ENCODE measurements at places on chromosomes 12 and 14. TPM values are rescaled to one million over a fixed set of nuclear protein-coding genes. Genes with fewer than 3 reads are reported as not detected.

- no peak for DNase-seq
Observed at GRCh38 chr12:122889761-122890520, 6.0 kb downstream of the VPS37B start.

DNA sequence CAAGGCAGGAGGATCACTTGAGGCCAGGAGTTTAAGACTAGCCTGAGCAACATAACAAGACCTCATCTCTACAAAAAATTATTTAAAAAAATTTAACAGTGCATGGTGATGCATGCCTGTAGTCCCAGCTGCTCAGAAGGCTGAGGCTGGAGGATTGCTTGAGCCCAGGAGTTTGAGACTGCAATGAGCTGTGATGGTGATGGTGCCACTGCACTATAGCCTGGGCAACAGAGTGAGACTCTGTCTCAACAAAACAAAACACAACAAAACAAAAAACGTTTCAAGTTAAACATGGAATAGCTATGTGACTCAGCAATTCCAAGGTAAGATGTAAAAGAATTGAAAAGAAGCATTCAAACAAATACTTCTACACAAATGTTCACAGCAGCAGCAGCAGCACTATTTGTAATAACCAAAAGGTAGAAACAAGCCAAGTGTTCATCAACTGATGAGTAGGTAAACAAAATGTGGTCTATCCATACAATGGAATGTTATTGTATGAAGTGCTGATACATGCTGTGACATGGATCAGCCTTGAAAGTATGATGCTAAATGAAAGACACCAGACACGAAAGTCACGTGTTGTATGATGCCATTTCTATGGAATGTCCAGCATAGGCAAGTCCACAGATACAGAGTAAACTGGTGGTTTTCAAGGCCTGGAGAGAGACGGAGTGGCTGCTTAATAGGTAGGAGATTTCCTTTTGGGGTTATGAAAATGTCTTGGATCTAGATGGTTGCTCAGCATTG lies 31.4 kb downstream of the CFAP251 start:
- no peak for DNase-seq

GRCh38 chr12:66960704-66961690 lies 282.1 kb upstream of the GRIP1 start:
- DNase-seq: no peak

The FZD10 gene
- 0.84 TPM for total RNA-seq

The B4GALNT3 gene
- 14.0 TPM for total RNA-seq
